Inflammatory macrophage (primary cell): ENCODE measurements at places on chromosomes 4 and X.

- no peak for DNase-seq
These were observed 175.0 kb downstream of the PPP3CA start for GRCh38 chr4:101172369-101172768.

- DNase-seq = no peak
These were observed 133.4 kb upstream of the SMAD1 start for GRCh38 chr4:145348291-145348690.

- no peak for DNase-seq
These were observed 92.6 kb downstream of the FRYL start for GRCh38 chr4:48687313-48688051.

GRCh38 chrX:19702856-19703255, 184.5 kb downstream of the SH3KBP1 start:
- no peak for DNase-seq

- DNase-seq = no peak
These were observed 129.1 kb downstream of the ARHGAP10 start for GRCh38 chr4:147860960-147861359.

DNA sequence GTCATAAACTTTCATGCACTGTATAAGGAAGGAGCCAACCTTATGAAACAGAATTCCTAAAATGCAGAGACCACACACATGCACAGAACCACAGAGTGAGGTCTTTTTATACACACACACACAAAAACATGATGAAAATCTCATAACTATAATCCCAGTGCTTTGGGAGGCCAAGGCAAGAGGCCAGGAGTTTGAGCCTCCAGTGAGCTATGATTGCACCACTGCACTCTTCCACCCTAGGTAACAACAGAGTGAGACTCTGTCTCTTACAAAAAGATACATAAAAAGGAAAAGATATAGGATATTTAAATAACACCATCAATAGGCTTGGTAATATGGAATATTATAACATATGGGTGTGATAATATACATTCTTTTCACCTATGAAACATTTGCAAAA, 10.6 kb downstream of the FGA start:
- no peak for DNase-seq

DNA sequence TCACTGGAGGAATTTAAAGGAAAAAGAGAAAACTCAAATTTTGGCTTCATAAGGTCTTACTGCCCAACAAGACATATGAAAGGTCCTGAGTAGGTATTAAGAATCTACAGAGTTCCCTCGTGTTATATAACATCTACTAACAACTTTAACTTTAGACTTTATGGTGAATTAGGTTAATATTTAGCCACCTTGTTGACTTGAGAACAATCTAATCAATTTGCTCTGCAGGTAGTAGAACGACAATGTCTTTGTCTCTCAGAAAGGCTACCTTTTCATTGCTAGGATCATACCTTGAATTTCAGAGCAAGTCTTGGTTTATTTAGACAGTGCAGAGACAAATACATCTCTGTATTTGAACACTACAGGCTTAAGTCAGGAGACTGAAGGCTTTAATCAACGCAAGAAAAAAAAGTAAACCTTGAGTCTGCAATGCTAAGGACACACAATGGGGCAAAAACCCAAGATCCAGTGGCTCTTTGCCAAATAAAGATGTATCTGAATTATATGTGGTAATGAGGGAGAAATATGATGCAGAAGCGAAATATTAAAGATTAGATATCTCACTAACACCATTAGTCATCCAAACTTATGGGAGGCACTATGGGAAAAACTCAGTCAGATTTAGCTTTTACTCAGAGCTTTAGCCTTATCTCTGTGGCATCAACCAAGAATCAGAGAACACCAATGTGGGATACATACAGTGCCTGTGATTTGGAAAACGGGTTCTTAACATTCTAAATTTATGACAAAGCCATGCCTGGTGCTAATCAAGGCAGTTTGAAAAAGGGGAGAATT, 93.6 kb upstream of the FTHL17 start:
- DNase-seq = no peak

- no peak for DNase-seq
These were observed 11.2 kb downstream of the PCDH18 start for GRCh38 chr4:137521053-137521452.

DNA sequence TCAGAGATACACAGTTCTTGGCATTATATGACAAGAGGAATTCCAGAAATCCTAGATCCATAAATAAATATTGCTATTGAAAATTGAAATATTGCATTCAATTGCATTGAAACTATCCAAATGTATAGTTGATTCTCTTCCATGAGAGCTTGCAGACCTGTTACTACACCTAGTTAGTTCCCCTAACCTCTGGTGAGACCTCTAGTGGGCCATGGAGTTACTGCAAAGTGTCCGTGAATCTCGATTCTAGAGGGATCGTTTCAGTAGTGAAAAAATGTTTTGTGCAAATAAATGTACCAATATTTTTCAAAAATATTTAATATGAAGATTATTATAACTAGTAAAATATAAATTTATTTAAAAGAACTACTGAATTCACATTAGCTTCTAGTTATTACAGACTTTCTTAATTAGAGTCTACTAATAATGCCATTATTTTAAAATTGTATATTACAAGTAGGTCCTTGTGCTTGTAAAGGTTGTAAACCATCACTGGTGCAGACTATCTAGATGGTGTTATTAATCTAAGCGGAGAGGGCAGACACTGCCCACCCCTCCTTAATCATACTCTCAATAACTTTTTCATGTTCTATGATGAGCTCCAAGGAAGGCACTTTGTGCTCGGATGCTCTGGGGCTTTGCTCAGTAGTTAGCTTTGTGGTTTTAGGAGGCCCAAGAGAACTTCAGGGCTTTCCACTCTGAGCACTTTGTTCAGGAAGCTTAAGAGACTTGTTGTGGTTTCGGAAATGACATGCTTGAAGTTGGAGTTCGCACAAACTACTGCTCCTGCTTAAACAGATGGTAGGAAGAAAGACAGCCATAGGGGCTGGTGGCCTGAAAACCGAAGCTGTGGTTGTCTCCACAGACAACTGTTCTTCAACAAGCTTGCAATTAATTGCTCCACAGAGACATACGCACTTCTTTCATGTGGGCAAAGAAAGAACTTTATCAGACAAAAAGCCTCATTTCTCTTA, 42.8 kb downstream of the IL21 start:
- DNase-seq = peak; percentile 50

GRCh38 chr4:153151535-153152455, 52.4 kb upstream of the TRIM2 start:
- peak; percentile 77 for DNase-seq

- DNase-seq = no peak
These were observed 517.4 kb downstream of the RPA4 start for GRCh38 chrX:97401154-97401553.

GRCh38 chr4:52618795-52619590, 40.1 kb downstream of the USP46 start:
- no peak for DNase-seq

- no peak for DNase-seq
These were observed 42.1 kb downstream of the RHOH start for GRCh38 chr4:40238700-40239548.

DNA sequence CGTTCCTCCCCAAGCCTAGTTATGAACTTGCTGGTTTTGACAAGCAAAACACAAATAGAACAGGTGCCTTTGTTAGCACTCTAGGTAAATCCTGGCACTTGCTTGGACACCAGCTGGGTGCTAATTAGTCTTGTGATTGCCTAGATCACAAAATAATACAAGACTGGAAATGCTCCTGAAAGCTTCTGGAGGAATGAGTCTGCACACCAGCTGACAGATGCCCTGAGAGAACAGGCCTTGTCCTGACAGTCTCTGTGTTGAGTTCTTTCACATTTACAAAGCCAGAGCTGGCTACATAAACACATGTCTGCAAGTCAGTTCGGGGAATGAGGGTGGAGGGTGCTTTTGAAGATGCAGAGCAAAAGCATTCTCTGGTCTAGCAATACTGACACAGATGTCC, 93.8 kb downstream of the ELOVL6 start:
- no peak for DNase-seq

DNA sequence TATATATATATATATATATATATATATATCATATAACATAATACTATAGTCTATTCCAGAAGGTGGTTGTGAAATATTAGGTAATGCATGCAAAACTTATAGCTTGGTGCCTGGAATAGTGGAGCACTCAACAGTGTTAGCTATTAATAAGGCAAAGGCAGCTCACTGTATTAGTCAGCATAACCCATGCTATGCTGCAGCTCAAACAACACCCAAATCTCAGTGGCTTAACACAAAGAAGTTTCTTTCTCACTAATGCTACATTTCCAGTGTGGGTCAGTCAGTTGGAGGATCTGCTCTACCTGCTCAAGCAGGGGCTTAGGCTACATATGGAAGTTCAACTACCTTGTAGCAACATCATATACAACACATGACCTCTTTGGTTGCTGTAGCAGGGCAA, 5.2 kb upstream of the RPGR start:
- no peak for DNase-seq

- DNase-seq = no peak
These were observed 57.0 kb upstream of the PROM1 start for GRCh38 chr4:16140879-16141249.

DNA sequence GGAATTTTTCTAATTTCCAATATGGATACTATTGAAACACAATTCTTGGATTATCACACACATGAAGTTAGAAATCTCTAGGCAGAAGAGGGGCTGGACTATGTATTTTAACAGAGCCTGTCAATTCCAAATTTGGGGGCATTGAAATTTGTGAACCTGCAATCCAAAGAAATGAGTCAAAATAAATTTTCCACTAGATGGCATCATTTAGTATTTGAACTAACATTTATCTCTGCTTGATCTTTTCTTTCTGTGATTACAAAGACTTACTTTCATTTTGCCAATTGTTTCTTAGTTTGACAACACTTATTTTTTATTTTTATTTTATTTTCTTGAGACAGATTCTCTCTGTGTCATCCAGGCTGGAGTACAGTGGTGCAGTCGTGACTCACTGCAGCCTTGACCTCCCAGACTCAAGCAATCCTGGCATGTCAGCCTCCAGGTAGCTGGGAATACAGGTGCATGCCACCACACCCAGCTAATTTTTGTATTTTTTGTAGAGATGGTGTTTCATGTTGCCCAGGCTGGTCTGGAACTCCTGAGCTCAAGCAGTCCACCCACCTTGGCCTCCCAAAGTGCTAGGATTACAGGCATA, 2.7 kb upstream of the PYURF start:
- DNase-seq = no peak

DNA sequence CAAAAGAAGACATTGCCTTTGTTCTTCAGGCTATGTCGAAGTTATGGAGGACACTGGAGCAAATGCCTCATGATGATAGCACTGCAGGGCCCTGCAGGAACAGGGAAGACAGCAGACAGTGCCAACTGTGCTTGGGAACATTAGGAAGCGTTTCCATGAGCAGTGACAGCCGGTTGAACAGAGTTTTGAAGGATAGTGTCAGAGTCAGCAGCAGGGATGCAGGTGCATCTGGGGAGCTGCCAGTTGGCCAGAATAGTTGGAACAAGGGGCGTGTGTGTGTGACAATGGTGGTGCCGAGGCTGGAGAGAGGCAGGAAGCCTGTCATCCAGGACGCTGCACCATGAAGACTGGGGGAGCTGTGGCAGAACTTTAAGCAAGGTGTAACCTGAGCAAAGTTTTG, 88.6 kb downstream of the SHROOM3 start:
- DNase-seq = no peak

DNA sequence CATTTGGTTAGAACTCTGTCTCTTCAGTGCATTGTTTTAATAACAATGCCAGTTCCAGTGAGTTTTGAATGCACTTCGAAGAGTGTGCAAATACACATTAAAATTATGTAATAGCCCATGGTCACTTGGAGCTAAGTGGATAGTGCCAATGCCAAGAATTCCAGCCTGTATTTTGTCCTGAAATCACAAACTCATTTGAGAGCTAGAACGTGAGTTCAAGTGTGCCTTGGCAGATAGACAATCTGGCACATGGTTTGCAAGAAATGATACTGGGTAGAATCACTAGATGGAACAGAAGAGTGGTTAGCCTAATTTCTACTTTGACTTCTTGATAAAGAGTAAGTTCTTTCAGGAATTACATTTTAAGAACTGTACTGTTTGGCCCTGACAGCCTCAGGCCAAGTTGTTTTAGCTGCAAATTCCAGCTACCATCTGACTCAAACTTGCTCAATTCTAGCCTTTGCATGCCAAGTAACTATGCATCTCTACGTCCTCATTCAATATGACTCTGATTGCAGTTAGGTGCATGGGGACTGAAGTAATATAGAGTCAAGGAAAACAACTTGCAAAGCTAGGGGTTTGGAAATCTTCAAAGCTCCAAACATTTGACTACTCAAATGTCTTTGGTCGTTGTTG, 131.9 kb upstream of the SMIM31 start:
- no peak for DNase-seq

DNA sequence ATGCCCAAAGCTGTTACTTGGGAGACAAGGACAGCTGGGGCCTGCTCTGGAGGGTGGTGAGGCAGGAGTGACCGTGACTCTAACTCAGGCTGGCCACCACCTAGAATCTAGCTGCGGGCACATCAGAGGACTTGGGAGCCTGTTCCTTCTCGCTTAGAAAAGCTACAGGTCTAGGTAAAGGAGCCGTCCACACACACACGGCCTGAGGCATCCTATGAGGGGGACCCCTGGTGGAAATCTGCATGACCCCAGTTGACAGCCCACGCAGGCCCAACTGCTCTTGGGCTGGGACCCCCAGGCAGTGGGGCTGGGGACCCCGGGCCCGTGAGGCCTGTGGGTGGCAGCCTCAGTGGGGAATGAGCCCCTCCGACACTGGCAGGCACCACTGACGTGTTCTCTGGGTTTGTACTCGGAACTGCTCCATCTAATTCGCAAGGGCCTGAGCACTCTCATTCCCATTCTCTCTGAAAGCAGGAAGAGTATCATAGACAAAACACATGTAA, 75.6 kb downstream of the ACOX3 start:
- no peak for DNase-seq

DNA sequence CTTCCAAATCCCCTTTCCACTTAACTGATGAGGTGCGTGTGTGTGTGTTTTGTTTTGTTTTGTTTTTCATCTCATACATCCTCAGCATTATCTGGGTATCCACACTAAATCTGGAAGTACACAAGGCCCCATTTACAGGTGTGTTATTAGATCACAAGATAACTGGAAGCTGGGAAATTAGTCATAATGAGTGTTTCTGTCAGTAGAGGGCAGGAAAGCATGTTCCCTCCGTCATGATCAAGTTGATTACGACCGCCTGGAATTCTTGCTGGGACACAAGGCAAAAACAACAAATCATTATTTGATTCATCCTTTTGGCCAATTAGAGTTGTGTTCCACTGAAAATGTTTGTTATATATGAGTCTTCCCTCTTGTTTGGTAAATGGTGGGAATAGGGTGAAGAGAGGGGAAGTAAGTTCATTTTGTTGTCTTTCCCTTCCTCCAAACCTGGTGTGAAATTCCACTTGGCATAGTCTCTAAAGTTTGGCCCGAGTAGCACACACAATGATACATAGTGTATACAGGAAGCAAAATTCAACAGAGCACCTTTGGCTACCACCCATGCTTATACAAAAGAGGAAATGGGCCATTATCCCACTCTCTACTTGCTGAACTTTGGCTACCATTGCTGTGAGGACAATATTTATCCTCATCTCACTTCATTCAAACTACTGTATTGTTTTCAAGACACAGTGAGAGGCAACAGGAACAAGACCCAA, 33.3 kb upstream of the TLL1 start:
- DNase-seq = no peak
